GM18507 (cell line): ENCODE measurements at places on chromosomes 16 and 17.

GRCh38 chr17:13212860-13213259, 195.0 kb upstream of the ELAC2 start:
- DNase-seq: no peak

- no peak for DNase-seq
Measured at GRCh38 chr17:9104370-9105041, 83.2 kb downstream of the NTN1 start.

- DNase-seq: no peak
Measured at GRCh38 chr17:39679521-39680192, 8.2 kb downstream of the PGAP3 start.

- no peak for DNase-seq
Measured at GRCh38 chr16:14199624-14200023, 128.5 kb downstream of the MRTFB start.

DNA sequence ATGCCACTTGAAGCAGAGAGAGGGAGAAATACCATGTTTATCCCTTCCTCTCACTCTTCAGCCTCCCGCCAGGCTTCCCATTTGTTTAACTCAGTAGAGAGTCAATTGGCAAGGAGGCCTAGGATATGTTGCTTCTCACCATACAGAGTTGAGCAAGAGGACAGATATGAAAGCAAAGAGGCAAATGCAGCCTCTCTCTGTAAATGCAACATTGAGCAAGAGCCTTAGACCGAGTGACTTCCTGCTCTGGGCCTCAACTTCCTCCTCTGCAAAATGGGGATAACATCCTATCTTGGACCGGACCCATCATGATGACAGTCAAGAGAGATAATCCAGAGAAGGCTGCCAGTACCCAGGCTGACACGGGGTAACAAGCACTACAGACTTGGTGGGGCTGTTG, 36.8 kb downstream of the SOCS1 start:
- no peak for DNase-seq

DNA sequence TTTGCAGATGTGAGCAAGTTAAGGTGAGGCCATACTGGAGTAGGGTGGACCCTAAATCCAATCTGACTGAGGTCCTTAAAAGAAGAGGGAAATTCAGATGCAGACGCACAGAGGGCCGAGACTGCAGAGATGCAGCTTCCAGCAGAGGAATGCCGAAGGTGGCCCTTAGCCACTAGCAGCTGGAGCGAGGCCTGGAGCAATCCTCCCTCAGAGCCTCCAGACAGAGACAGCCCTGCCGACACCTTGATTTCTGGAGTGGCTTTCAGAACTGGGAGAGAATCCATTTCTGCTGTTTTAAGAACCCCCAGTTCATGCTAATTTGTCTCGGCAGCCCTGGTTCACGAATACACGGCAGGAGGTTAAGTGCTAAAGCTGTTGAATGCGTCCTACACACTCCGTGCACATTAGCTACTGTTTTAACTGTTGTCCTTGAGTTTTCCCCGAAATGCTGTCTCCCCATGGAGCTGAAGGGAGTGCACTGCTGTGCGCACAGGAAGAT, 135.5 kb downstream of the IRF8 start:
- DNase-seq: no peak

- no peak for DNase-seq
Measured at GRCh38 chr17:38428643-38429371, 543 bp downstream of the ARHGAP23 start.

DNA sequence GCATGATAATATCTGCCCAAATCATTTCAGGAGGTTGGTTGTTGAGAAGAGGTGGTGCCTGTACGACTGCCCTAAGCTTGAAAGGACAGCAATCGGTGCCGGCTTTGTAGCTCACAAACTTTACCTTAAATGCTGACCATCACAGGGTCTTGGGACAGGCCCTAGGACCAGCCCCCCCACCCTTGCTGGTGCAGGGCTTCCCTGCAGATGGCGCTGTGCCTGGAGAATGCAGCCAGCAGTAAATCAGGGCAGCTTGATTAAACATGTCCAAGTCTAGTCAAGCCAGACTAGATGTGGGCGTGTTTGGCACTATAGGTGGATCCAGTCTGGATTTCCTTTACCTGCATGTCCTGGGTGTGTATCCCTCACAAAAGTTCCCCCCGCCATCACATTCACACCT, 135.5 kb upstream of the CRHR1 start:
- no peak for DNase-seq

GRCh38 chr16:69323415-69323814, 7.0 kb downstream of the PDF start:
- DNase-seq: no peak

GRCh38 chr16:73199214-73199613, 151.3 kb upstream of the ZFHX3 start:
- DNase-seq: no peak

DNA sequence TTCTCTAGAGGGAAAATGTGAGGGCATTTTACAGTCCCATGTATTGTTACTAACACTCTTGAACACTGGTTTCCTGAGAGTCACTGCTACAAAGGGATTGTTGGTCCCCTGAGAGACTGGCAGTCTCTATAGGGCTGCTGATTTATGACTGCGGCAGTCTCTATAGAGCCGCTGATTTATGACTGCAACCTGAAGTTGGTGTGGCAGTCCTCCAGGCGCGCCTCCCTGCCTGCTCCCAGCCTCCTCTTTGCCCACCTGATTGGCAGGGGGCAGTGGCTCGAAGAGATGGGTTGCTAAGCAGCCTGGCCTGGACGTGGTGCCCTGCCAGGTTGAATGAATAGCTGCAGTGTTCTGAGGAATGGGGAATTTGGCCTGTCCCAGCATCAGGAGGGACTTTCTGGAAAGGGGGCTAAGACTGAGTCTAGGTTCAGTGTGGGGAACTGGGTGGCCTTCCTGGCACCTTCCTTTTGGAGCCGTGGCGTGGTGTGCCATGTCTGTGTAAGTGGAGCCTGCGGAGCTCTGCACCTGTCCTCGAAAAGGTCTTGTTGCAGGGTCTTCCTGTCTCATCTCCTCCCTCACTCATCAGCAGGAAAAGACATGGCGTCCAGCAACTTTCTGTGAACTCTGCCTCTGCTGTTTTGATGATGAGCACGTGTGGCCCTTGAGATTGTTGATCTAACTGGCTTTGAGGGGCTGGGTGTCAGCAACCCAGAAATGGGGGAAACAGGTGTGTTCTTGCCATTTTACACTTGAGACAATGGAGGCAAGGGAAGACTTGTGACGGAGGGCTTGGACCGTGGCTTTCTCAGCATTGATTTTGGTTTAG, 24.9 kb downstream of the SAP30BP start:
- DNase-seq: no peak

GRCh38 chr17:79991140-79991923, 44.3 kb downstream of the TBC1D16 start:
- peak; percentile 43 for DNase-seq

- DNase-seq: no peak
Measured at GRCh38 chr17:29977836-29978235, 36.4 kb downstream of the EFCAB5 start.

GRCh38 chr16:88681709-88682451, 4.4 kb downstream of the SNAI3 start:
- peak; percentile 81 for DNase-seq

DNA sequence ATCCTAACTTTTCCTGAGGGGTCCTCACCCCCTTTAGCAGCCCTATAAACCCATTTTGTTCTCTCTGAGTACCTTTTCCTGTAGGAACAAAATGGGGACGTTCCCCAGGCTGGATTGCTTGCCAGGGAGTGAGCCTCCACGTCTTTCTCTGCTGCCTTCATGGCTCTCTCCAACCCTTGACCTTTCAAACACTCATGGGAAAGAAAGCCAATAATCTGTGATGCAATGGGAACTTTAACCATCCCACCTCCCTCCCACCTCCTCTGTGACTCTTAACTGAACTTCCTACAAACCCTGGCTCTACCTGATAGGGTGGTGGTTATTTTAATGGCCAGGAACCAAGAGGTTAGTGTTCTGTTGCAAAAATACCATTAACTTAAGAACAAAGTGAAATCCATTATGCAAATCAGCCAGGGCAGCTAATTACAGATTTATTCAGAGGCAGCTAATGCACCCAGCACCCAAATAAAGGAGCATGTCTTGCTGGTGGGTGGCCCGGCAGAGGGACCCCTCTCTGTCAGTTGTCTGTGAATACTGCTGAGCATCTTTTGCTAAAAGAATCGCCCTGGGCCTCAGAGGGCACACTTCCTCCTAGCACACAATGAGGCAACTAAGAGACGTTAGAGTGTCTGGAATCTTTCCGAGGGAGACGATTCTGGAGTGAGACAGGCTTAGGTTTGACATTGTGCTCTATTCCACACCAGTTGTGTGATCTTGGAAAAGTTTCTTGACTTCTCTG, 3.0 kb downstream of the PIPOX start:
- no peak for DNase-seq

- no peak for DNase-seq
Measured at GRCh38 chr17:1112875-1113274, 66.9 kb downstream of the ABR start.

GRCh38 chr17:80706463-80706867, 161.8 kb downstream of the RPTOR start:
- DNase-seq: no peak

- DNase-seq: no peak
Measured at GRCh38 chr17:49110509-49110908, 22.1 kb upstream of the B4GALNT2 start.

- DNase-seq: peak; percentile 77
Measured at GRCh38 chr16:85610446-85611193, 2.5 kb upstream of the GSE1 start.

GRCh38 chr16:70561623-70562022, 38.0 kb downstream of the SF3B3 start:
- no peak for DNase-seq

DNA sequence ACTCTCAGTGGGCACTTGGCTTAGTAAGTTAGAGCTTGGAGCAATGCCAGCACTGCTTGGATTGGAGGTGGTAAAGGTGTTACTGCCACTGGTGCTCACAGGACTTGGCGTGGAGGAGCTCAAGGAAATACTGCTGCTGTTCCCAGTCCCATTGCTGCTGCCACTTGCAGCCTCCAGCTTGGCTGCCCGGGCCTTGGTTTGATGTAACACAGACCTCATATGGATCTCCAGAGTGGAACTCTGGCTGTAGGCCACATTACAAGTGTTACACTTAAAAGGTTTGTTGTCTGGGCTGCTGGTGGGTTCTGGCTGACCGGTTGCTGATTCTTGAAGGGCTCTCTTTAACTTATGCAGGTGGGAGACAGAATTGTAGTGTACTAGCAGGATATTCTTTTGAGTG, 250.3 kb downstream of the ZFHX3 start:
- DNase-seq: no peak

DNA sequence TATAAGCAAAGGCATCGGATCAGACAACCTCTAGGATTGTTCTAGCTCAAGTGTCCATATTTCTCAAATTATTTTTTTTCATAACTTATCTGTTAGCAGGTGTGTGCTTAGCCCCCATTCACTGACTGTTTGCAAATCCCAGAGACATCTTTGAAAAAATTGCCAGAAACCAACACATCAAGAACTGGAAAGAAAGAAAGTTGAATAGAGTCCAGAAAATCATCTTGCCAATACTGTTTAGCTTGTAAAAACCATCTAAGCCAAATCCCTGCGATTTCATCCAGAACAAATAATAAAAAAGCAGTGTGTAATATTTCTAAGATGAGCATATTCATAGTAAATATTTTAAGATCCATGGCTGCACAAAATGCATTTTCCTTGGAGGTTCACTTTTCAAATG, 64.5 kb downstream of the WSCD1 start:
- DNase-seq: no peak

- no peak for DNase-seq
Measured at GRCh38 chr16:82016964-82017363, 5.7 kb upstream of the SDR42E1 start.

DNA sequence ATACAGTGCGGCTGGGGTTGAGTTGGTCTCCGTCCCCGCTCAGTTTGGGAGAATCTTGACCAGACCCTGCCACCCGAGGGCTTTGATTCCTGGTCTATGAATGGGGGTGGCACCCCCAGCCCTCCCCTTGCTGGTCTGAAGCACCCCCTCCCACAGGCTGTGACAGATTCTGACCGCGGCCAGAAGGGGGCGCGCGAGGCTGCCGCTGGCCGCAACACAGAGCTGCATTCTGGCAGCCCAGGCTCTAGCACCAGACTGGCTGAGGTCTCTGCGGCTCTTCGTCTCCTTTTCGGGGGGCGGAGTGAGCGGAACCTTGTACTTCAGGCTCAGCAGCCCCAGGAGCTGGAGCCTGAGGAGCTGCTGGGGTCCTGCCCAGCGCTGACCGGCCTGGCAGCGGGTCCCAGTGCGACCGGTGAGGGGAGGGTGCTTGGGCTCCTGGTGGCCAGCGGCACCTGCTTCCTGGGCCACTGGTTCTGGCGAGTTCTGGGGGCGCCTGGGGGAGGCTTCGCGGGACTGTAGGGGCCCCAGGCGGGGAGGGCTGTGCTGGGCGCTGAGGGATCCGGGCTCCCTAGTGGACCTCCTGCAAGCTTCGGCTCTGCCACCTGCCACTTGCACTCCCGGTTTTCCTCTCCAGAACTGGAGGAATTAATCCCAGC, 1011.6 kb downstream of the KCNJ18 start:
- DNase-seq: no peak

GRCh38 chr16:13110124-13110796, 208.9 kb downstream of the SHISA9 start:
- DNase-seq: no peak

DNA sequence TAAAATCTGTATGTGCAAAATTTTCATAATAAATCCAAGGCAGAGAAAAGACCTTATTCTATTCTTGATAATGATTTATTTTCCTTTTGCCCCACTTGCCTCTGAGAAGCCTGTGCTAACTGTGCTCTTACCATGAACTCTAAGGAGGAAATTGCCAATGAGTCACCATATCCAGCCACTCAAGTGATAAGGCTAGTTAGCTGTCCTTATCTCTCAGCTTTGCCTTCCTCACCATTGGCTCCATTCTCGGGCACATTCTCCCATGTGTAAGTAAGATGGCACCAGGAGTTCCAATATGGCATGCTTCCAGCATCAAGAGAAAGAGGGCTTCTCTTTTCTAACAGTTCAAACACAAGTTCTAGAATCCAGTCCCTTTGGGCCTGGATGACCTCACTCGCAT, 142.4 kb downstream of the TOX3 start:
- no peak for DNase-seq

GRCh38 chr17:35376245-35376644, 2.8 kb upstream of the SLFN11 start:
- no peak for DNase-seq

- DNase-seq: no peak
Measured at GRCh38 chr17:12624211-12624610, 41.5 kb upstream of the MYOCD start.
